Adrenal gland (tissue), 19 donors: ENCODE measurements at places on chromosomes 7 and 10. TPM values are rescaled to one million over a fixed set of nuclear protein-coding genes. Genes with fewer than 3 reads are reported as not detected.

GRCh38 chr10:33732161-33732680 is 397.8 kb upstream of the NRP1 start:
- H3K4me1 ChIP-seq, result no peaks in the 10 kb centered on the region
- no peaks in the 10 kb centered on the region for H3K27me3 ChIP-seq
- H3K36me3 ChIP-seq, result no peaks in the 10 kb centered on the region
- H3K4me3 ChIP-seq, result no peak overlapping the region
- DNase-seq, result no peak

DNA sequence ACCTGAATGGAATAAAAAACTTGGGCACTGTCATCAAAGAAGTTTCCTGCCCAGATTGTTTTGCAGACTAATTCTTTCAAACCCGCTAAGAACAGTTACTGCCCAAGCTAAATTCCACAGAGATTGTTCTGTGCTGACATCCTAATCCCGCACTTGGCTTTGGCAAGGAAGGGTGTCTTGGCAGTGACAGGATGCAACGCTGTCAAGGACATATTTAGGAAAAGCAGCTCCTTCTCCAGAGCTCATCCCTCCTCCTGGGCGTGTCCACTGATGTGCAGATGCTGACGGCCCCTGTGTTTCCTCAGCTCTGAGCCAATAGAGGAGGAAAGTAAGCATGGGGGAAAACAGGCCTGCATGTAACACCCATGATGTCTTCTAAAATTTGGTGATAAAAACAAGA is 74.2 kb downstream of the EEPD1 start:
- H3K36me3 ChIP-seq, result no peaks in the 10 kb centered on the region
- H3K27me3 ChIP-seq, result no peaks in the 10 kb centered on the region
- peak; percentile 38 for DNase-seq
- H3K4me1 ChIP-seq, result no peaks in the 10 kb centered on the region
- no peak overlapping the region for H3K4me3 ChIP-seq

GRCh38 chr10:32922170-32922569 is 35.9 kb downstream of the ITGB1 start:
- H3K27me3 ChIP-seq, result no peaks in the 10 kb centered on the region
- H3K27ac ChIP-seq, result no peak overlapping the region
- DNase-seq, result no peak
- H3K4me3 ChIP-seq, result no peak overlapping the region
- H3K36me3 ChIP-seq, result no peaks in the 10 kb centered on the region

- H3K27me3 ChIP-seq, result no peaks in the 10 kb centered on the region
- H3K4me1 ChIP-seq, result no peaks in the 10 kb centered on the region
- no peak for DNase-seq
- no peak overlapping the region for H3K27ac ChIP-seq
- no peak overlapping the region for H3K4me3 ChIP-seq
Observed at GRCh38 chr10:58094985-58095718, 172.5 kb downstream of the IPMK start.

DNA sequence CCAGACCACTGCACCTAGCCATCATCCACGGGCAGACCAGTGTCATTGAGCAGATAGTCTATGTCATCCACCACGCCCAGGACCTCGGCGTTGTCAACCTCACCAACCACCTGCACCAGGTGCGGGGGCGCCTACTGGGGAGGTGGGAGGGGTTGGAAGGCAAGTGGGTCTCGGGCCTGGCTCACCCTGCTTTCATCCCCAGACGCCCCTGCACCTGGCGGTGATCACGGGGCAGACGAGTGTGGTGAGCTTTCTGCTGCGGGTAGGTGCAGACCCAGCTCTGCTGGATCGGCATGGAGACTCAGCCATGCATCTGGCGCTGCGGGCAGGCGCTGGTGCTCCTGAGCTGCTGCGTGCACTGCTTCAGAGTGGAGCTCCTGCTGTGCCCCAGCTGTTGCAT is 4.6 kb downstream of the NFKB2 start:
- no peaks in the 10 kb centered on the region for H3K4me1 ChIP-seq
- no peaks in the 10 kb centered on the region for H3K27me3 ChIP-seq
- DNase-seq, result no peak
- H3K36me3 ChIP-seq, result peaks cover 44% of the 10 kb centered on the region

- H3K27ac ChIP-seq, result no peak overlapping the region
- H3K4me1 ChIP-seq, result no peaks in the 10 kb centered on the region
- no peak for DNase-seq
- H3K36me3 ChIP-seq, result no peaks in the 10 kb centered on the region
Observed at GRCh38 chr7:118754608-118755007, 530.1 kb downstream of the ANKRD7 start.

GRCh38 chr7:132518102-132518838 is 58.0 kb downstream of the PLXNA4 start:
- H3K36me3 ChIP-seq, result no peaks in the 10 kb centered on the region
- peaks cover 4% of the 10 kb centered on the region for H3K4me1 ChIP-seq
- no peak for DNase-seq
- H3K27me3 ChIP-seq, result no peaks in the 10 kb centered on the region

GARS1 gene
- total RNA-seq, result 60.3 TPM

SEM1 gene
- total RNA-seq, result 51.6 TPM

DNA sequence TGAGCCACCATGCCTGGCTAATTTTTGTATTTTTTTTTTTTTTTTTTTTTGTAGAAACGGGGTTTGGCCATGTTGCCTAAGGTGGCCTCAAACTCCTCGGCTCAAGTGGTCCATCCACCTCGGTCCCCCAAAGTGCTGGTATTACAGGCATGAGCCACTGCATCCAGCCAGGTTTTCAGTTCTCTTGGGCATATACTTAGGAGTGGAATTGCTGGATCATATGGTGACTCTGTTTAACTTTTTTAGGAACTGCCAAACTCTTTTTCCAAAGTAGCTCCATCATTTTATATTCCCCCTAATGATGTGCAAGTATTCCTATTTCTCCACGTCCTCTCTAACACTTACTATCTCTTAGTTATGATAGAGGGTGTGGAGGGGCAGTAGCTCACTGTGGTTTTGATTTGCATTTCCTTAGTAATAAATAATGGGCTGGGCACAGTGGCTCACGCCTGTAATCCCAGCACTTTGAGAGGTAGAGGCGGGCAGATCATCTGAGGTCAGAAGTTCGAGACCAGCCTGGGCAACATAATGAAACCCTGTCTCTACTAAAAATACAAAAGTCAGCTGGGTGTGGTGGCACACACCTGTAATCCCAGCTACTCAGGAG is 41.6 kb downstream of the SUFU start:
- no peaks in the 10 kb centered on the region for H3K27me3 ChIP-seq
- H3K27ac ChIP-seq, result no peak overlapping the region
- no peak for DNase-seq
- no peaks in the 10 kb centered on the region for H3K36me3 ChIP-seq
- H3K4me1 ChIP-seq, result peaks cover 16% of the 10 kb centered on the region

ZNF727 gene
- total RNA-seq, result 1.6 TPM

GIMAP5 gene
- total RNA-seq, result 13.9 TPM

OR6V1 gene
- not detected for total RNA-seq

GIMAP8 gene
- total RNA-seq, result 8.2 TPM

ENTPD7 gene
- 11.0 TPM for total RNA-seq

- DNase-seq, result no peak
- H3K36me3 ChIP-seq, result no peaks in the 10 kb centered on the region
- no peak overlapping the region for H3K27ac ChIP-seq
- no peaks in the 10 kb centered on the region for H3K27me3 ChIP-seq
Observed at GRCh38 chr7:94451187-94451586, 56.5 kb downstream of the COL1A2 start.

GRCh38 chr10:45591280-45591679 is 81.3 kb downstream of the ZFAND4 start:
- no peak for DNase-seq
- no peak overlapping the region for H3K4me3 ChIP-seq
- no peak overlapping the region for H3K27ac ChIP-seq
- H3K4me1 ChIP-seq, result peaks cover 20% of the 10 kb centered on the region
- no peaks in the 10 kb centered on the region for H3K36me3 ChIP-seq
- H3K27me3 ChIP-seq, result no peaks in the 10 kb centered on the region

GRCh38 chr10:116063107-116063506 is 209.9 kb downstream of the GFRA1 start:
- DNase-seq, result no peak
- no peak overlapping the region for H3K27ac ChIP-seq
- H3K36me3 ChIP-seq, result no peaks in the 10 kb centered on the region
- H3K4me3 ChIP-seq, result no peak overlapping the region
- no peaks in the 10 kb centered on the region for H3K27me3 ChIP-seq
- H3K4me1 ChIP-seq, result no peaks in the 10 kb centered on the region

SOSTDC1 gene
- total RNA-seq, result not detected

DNA sequence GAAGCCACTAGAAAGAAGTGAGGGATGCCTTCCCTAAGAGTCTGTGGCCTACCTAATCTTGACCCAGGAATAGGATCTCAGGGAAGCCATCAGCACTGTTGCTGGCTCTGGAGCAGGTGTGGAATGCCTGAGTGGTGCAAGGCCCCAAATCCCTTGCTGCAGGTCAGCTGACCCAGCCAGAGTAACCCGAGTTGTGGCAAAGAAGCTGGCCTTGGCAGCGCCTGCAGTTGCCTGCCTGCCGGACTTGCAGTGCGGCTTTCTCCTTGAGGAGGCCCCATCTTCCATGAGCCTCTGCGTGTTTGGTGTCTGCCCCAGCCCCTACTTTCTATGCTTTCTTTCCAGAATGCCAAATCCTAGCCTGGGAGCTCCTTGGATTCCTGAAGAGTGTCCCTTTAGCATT is 5.8 kb downstream of the KIAA1217 start:
- peaks cover 50% of the 10 kb centered on the region for H3K4me1 ChIP-seq
- H3K4me3 ChIP-seq, result no peak overlapping the region
- DNase-seq, result peak; percentile 31
- peak overlapping the region; percentile 79 for H3K27ac ChIP-seq
- no peaks in the 10 kb centered on the region for H3K36me3 ChIP-seq

DNA sequence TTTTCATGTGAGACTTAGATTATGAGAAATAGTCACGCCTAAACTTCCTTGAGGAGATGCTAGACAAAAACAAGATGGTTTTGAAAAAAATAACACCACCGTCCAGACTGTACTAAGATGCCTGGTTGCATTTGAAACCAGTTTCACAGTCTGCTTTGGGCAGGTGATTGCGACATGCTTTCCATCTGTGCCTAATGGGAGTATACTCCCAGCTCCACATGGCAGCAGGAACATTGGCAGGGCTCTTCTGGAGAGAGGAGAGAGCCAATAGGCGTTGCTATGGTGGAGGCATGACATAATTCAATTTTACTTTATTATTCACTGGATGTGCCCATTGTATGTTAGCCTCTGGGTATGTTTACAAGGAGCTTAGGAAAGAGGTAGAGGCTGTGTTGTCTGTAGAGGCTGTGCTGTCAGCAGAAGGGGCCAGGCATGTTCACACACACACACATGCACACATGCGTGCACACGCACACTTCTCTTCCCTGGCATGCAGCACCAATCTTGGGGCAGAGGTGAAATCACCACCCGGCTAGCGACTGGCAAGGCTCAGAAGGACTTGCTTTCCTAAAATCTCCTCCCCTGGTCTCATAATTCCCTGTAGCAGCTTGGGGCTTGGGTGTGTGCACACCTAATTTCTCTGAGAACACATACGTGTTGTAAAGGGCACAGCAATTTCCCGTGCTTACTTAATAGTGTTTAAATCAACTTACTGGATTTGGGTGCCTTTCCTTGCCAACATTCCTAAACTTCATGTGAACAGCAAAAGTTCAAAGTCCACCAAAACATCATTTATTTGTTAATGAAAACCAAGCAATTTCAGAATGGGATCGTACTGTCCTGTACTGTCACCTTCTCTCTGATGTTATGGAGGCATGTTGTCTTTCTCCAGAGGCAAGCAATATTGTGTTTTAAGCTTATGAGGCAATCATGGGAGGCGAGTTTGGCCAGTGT is 162.1 kb downstream of the TCF7L2 start:
- peak; percentile 43 for DNase-seq
- peaks cover 6% of the 10 kb centered on the region for H3K4me1 ChIP-seq
- H3K36me3 ChIP-seq, result no peaks in the 10 kb centered on the region
- H3K27me3 ChIP-seq, result no peaks in the 10 kb centered on the region

MSMB gene
- total RNA-seq, result not detected

GRCh38 chr10:19935176-19935575 is 118.9 kb downstream of the PLXDC2 start:
- H3K4me1 ChIP-seq, result peaks cover 13% of the 10 kb centered on the region
- no peaks in the 10 kb centered on the region for H3K27me3 ChIP-seq
- no peak for DNase-seq
- no peak overlapping the region for H3K27ac ChIP-seq

DNA sequence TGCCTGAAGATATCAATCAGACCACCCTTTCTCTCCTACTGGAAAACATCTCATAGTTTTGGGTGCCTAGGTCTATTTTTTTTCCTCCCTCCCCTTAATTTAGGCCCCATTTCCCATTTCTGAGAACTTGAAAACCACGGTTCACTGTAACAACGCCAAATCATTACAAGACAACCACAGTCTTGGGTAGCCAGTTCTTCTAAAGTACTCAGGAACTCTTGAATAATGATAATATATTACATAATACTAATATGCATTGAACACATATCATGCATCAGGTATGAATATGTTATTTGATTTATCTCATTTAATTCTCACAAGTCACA is 185.1 kb upstream of the ADO start:
- no peaks in the 10 kb centered on the region for H3K36me3 ChIP-seq
- no peak overlapping the region for H3K27ac ChIP-seq
- DNase-seq, result no peak
- H3K4me1 ChIP-seq, result peaks cover 4% of the 10 kb centered on the region
- H3K27me3 ChIP-seq, result no peaks in the 10 kb centered on the region

ERVW-1 gene
- total RNA-seq, result not detected

VAX1 gene
- not detected for total RNA-seq

DNA sequence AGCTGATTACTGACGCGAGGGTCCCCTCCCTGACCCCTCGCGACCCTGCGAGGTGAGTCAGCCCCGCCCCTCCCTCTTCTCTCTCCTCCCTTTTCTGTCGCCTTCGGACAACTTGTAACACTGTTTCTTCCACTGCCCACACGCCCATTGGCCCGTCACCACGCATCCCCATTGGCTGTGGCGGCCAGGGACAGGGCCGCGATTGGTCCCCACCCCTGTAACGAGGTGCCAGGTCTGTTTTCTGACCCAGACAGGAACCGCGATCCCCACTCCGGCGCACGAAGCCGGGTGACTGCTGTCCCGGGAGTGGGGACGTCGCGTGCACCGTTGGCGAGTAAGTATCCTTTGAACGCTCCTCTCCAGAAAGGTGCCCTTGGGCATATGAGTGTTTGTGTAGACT is at the start of gene STRA8:
STRA8 (plus strand) TSS at position 269 of the 400 bp plus-strand sequence. CDS start 6,687 bp downstream, outside the sequence.
- no peak for DNase-seq
- no peaks in the 10 kb centered on the region for H3K36me3 ChIP-seq
- no peaks in the 10 kb centered on the region for H3K4me1 ChIP-seq
- no peaks in the 10 kb centered on the region for H3K27me3 ChIP-seq
- no peak within 1 kb of the TSS for H3K4me3 ChIP-seq

GRCh38 chr7:79420464-79420863 is 33.0 kb downstream of the MAGI2 start:
- no peak overlapping the region for H3K27ac ChIP-seq
- peaks cover 5% of the 10 kb centered on the region for H3K4me1 ChIP-seq
- H3K27me3 ChIP-seq, result no peaks in the 10 kb centered on the region
- H3K4me3 ChIP-seq, result no peak overlapping the region
- no peaks in the 10 kb centered on the region for H3K36me3 ChIP-seq

LIPN gene
- 0.11 TPM for total RNA-seq

C10orf67 gene
- total RNA-seq, result not detected
